ENCODE measurements at places on chromosomes 4 and X. TPM values are rescaled to one million over a fixed set of nuclear protein-coding genes. Genes with fewer than 3 reads are reported as not detected.

MBNL3 gene
- total RNA-seq = 6.5 TPM

GRCh38 chr4:7031558-7032449 lies 11.4 kb upstream of the TADA2B start:
- no peak for DNase-seq

DNA sequence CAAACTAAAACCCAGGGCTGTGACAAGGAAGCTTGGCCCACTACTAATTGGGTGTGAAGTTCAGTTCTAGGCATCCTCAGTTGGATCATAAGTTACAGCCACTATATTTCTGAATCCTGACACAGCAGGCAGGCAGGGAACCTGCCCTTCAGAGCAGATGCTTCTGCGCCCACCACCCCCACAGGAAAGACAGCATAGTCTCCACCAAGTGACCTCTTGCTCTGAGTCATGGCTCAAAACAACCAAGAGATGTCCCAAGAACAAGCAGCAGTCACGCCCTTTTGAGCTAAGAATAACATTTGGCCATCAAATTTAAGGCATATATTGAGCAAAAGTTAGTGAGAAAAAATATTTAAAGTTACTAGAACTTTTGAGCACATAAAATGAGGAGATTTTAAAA lies 170.7 kb upstream of the SMARCAD1 start:
- DNase-seq = no peak

GRCh38 chr4:162836773-162837172 lies 329.9 kb downstream of the NAF1 start:
- no peak for DNase-seq

GRCh38 chrX:110208092-110208491 lies 109.8 kb downstream of the AMMECR1 start:
- no peak for DNase-seq

N4BP2 gene
- 55.8 TPM for total RNA-seq

NXF2B gene
- 0.36 TPM for total RNA-seq

GRID2 gene
- 194 TPM for total RNA-seq

- no peak for DNase-seq
Observed at GRCh38 chrX:54695231-54695630, 102.8 kb downstream of the ITIH6 start.

ARR3 gene
- total RNA-seq = not detected

- no peak for DNase-seq
Observed at GRCh38 chr4:104979083-104979760, 167.5 kb upstream of the TET2 start.

FAM9A gene
- not detected for total RNA-seq

GRCh38 chr4:89196745-89197144 lies 85.4 kb downstream of the TIGD2 start:
- DNase-seq = no peak

DNA sequence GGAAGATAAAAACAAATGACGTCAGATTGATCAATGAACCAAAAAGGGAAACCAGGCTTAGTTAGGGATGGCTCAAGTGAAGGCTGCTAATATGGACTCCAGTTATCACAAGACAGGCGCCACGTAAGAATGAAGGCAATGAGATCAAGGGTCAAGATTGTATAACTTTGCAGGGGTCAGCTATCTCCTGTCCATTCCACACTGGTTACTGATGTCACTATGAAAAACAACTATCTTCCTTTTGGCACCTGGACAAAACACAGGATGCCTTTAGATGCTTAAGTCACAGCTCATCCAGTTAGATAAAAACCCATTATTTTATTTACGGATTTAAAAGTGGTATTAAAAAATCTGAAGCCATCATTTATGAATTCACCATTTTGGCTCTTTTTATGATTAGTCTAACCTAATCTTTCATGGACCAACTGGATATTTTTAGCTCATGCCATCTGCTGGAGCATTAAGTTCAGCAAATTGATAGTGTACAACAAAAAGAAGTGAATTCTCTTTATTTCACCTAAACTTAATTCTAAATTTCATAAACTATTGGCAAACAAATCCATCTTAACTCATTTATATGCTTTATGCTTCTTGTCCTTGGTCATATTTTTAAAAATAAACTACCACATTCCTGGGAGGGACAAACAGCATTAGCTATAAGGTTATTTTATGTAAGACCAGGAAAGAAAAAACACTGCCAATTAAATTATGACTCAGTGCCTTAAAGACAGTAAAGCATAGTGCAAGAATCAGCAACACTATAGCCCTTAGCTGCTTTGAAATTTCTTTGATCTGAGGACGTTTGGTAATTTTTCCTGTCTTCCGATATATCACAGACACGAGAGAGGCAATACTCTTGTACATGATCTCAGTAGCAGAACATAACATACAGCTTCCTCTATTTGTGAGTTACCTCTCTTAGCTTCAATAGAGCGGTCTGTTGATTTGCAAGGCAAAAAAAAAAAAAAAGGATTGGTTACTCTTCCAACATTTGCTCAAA lies 27.0 kb downstream of the DHX15 start:
- DNase-seq = peak; percentile 42

CT47B1 gene
- not detected for total RNA-seq

GRCh38 chrX:129649268-129650182 lies 5.2 kb downstream of the APLN start:
- no peak for DNase-seq

- DNase-seq = peak; percentile 37
Observed at GRCh38 chr4:103091601-103092223, 7.9 kb downstream of the BDH2 start.

- no peak for DNase-seq
Observed at GRCh38 chrX:26466387-26466786, 250.4 kb downstream of the MAGEB5 start.

DNA sequence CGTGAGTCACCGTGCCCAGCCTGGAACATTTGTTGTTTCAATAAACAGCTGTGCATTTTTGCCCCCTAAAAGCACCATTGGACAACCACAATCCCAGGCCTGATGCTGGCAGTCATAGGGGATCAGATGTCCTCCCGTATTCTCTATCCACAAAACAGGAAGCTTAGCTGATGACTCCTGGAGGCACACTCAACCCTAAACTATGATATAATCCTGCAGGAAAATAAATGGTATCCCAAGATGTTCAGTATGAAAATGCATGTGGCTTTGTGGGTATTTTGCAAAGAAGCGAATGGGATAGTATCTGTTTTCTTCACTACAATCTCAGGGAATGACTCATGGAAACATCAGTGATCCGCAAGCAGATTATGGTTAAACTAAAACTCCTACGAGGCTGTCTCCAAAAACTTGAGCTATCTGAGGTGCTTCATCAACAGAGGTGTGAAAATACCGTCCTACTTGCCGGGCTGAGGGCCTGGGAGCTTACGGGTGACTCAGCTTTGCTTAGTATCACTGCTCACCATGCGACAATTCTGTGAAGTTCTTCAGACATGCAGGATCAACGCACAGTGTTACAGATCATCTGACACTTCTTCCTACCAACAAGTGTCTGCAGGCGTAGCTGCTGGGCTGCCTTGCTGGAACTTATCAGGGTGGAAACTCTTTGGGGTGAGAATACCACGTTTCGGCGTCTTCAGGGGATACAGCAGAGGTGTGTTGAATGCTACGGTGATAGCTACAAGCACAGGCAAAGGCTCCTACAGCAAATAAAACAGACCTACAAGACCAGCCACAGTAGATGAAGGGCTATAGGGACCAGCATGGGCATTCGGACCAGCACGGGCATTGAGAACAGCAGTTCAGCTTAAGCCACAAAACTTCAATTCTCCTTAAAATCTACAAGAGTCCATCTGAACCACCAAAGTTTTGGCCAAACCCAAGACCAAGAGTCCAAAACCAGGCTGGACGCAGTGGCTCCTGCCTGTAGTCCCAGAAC lies 148.5 kb downstream of the DHRSX start:
- no peak for DNase-seq

OPHN1 gene
- 43.2 TPM for total RNA-seq

- peak; percentile 3 for DNase-seq
Observed at GRCh38 chrX:38327775-38328081, 419 bp upstream of the RPGR start.

- DNase-seq = no peak
Observed at GRCh38 chr4:88911246-88912212, 145.5 kb downstream of the FAM13A start.

DNA sequence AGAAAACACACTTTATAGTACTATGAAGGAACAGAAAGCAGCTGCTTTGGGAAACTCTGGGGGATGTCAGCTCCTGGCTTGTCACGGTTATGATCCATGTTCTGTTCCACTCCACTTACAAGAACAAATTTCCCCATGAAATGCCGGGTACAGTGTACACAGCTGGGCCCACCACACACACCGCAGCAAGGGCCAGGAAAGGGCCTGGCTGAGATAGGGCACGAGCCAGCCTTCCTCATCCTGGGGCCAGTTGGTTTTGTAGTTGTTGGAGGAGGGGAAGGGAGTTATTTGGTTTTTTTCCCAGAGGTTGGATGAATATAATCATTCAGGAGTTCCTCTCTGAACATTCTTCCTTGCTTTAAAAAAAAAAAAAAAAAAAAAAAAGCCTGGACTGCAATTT lies 56.8 kb downstream of the SEPSECS start:
- DNase-seq = no peak

- no peak for DNase-seq
Observed at GRCh38 chr4:169414913-169415312, 144.2 kb upstream of the SH3RF1 start.

- DNase-seq = no peak
Observed at GRCh38 chr4:147678796-147679549, 5.0 kb downstream of the PRMT9 start.

DNA sequence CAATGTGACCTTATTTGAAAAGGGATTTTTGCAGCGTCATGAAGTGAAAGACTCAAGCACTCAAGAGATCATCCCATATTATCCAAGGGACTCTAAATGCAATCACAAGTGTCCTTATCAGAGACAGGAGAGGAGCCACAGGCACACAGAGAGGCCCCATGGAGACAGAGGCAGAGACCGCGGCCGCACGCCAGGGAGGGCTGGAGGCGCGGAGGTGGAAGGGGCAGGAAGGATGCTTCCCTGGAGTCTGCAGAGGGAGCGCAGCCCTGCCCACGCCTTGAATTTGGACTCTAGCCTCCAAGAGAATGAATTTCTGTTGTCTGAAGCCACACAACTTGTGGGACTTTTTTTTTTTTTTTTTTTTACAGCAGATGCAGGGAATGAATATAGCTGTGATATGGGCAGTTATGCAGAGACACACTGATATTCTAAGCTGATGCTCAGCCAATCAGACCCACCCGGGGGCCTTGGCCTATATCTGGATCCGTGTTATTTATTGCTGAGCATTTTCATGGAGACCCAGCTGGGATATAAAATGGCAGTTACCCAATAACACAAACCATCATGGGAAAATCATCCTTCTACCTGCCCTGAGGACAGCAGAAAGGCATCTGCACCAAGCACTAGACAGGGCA lies 244.8 kb upstream of the PSAPL1 start:
- no peak for DNase-seq

- no peak for DNase-seq
Observed at GRCh38 chrX:112819813-112820212, 20.8 kb downstream of the AMOT start.

MAB21L2 gene
- total RNA-seq = 4.9 TPM

DNA sequence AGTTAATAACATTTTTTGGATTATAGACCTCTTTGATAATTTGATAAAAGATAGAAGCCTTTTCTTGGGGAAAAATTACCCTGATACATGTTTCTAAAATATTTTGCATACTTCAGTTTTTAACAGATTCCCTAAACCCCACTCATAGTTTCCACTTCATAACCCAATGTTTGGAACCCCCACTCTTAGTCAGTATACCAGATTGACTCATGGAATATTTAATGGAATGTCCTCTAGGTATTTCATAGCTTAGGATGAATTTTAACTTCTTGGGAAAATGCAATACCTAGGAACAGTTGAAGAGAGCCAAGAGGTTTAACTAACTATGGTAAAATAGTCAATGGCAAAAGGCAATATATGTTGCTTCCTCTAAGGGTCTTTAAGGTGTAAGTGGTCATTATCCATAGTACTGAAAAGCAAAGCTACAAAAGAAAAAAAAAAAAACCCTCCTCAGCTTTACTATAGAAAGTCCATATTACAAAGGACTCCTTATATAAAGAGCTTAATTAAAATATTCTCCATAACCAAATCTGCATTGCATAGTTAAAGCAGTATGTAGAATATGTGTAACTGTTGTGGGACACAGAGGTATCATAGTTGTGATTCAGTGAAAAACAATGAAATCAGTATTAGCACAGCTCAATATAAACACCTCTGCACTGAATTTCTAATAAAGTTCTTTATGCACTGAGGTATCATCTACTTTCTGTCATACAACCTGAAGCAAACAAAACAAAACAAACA lies 159.9 kb downstream of the PCDH7 start:
- DNase-seq = no peak

CLDN2 gene
- total RNA-seq = not detected

- DNase-seq = no peak
Observed at GRCh38 chr4:31343061-31343460, 622.9 kb downstream of the PCDH7 start.

IL9R gene
- 0.27 TPM for total RNA-seq

DNA sequence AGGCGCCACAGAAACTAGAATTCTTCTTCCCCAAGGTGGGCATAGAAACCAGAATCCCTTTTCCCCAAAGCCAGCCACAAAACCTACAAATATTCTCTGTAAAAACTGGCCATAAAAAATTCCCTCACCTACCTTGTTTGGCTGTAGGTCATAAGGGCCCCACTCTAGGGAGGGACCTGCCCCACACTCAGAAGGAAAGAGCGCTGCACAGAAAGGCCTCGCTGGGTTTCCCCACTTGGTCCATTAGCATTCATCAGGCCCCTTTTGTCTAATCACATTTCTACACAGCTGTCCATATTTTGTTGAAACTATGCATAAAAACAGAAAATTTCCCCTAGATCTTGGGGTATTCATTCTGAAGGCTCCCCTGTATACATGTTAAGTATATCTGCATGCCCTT lies 54.1 kb downstream of the PHKA2 start:
- no peak for DNase-seq

DNA sequence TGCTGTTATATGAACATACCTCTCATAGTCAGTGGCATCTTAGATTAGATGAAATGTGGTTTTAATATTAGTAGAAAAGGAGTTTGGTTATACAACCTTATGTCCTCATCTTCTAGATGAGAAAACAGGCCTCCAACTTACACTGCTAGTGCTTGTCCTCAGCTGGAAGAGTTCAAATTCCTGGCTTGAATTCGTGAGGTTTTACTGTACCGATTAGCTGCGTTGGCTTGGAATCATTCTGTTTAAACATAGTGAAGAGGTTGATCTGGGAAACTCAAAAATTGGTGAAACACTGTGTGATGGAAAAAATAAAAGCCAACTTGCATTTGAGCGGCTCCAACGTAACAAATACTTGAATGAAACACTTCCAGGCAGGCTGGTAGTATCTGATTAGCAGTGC lies 81.0 kb downstream of the LNX1 start:
- DNase-seq = no peak

APLN gene
- 2.0 TPM for total RNA-seq

- no peak for DNase-seq
Observed at GRCh38 chrX:49147936-49148335, 14.6 kb upstream of the MAGIX start.

DNA sequence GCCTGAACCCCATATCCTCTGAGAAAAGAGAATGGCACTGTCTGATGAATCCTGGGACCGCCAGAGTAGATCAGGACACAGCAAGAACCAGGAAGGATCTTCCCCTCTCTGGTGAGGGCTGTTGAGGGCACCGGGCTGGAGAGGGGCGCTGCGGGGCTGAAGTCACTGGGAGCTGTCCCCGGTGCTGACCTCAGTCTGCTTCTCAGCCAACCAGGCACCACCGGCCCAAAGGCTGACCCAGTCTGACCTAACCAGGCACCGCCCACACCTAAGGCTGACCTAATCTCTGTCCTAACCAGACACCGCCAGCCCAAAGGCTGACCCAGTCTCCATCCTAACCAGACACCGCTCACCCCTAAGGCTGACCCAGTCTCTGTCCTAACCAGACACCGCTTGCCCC lies 82.8 kb downstream of the CPZ start:
- DNase-seq = no peak

GRCh38 chr4:52586069-52586468 lies 73.0 kb downstream of the USP46 start:
- no peak for DNase-seq

Measured in cerebellum (tissue), 4 donors.